AG09309 (cell line): ENCODE measurements at places on chromosomes 3 and 15.

DNA sequence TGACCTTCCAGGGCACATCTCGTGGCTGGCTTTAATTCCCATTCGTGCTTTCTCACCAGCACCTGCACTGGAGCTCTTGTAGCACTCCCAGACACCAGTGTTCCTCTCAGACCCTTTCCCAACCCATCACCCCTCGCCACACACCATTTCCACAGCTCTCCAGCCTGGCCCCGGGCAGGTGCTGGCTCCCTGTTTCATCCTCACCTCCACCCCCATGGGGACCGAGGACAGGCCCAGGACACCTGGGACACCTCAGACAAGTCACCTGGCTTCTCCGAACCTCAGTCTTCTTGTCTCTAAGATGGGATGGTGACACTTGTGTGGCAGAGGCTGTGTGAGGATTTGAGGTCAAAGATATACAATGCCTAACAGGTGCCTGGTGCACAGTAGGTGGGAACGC is 27.4 kb upstream of the GP9 start:
- DNase-seq, result no peak

DNA sequence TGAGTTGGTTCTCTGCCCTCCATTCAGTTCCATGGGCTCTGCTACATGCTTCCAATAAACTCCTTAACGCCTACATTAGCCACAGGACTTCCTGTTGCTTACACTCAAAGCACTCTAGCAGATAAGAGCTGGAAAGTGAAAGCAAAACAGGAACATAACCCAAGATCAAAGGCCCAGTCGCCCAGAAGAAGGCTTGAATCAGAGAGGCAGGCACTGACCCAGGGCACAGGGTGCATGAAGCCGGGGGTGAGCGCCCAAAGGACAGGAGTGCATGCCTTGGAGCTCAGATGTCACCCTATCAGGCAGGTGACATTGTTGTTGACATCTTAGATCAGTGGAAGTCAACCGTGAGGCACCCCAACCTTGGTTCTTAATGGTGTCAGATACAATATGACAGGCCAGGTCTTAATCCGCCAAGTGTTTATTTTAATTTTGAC is 235.1 kb downstream of the UACA start:
- no peak for DNase-seq

- DNase-seq, result peak; percentile 40
Measured at GRCh38 chr3:142828703-142829305, 60.1 kb downstream of the PCOLCE2 start.

- no peak for DNase-seq
Measured at GRCh38 chr3:100782906-100783305, 73.6 kb downstream of the TFG start.

- no peak for DNase-seq
Measured at GRCh38 chr3:46666453-46666845, 27.0 kb downstream of the ALS2CL start.

GRCh38 chr3:59257506-59257905 is 207.7 kb upstream of the CFAP20DC start:
- no peak for DNase-seq

- no peak for DNase-seq
Measured at GRCh38 chr3:166472015-166472414, 634.8 kb upstream of the BCHE start.

DNA sequence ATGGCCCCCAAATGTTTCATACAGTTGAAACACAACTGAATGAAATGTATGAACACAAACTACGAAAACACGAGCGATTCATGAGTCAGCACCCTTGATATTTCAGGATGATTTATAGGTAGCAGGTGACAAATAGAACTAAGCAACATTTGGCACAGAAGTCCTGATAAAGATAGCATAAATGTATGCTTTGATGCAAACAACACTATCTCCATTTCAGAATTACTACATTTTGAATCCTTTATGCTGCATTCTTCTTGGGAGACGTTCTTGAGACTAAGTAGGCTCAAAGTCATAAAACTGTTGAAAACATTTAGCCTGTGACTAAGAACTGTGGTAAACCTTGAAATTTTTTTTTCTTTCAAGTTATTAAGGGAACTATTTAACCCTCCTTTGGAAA is 200.3 kb upstream of the ICE2 start:
- peak; percentile 20 for DNase-seq

- DNase-seq, result no peak
Measured at GRCh38 chr15:63163217-63163616, 5.9 kb upstream of the RPS27L start.

GRCh38 chr3:16086690-16087089 is 87.8 kb upstream of the GALNT15 start:
- no peak for DNase-seq

- no peak for DNase-seq
Measured at GRCh38 chr3:12194669-12195161, 36.0 kb upstream of the TIMP4 start.

GRCh38 chr15:50558012-50558411 is 11.5 kb upstream of the USP50 start:
- DNase-seq, result no peak

DNA sequence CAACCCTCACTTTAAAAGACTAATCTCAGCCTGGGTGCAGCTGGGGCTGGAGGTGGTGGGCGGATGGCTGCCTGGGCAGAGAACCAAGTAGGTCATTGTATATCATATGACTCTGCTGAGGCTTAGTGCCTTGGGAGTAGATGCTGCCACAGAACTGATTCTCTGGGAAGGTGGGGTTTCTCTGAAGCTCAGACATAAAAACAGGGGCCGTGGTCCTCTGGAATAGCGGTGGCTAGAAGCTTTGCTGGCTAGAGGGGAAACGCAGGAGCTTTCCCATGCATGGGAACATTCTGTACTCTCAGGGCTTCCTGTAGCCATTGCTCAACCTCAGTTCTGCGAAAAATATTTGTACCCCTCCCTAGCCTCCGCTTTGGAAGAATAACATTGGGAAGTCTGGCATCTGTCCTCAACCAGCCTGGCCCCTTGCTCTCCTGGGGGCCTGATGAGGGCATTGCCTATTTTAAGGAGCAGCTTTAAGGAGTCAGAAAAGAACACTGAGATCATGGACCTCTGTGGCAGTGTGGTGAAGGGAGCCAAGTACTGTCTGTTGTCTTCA is 14.7 kb downstream of the TIMP4 start:
- no peak for DNase-seq

- no peak for DNase-seq
Measured at GRCh38 chr3:158465074-158465473, 105.9 kb upstream of the MLF1 start.

- DNase-seq, result no peak
Measured at GRCh38 chr3:123840961-123841360, 43.2 kb downstream of the MYLK start.

DNA sequence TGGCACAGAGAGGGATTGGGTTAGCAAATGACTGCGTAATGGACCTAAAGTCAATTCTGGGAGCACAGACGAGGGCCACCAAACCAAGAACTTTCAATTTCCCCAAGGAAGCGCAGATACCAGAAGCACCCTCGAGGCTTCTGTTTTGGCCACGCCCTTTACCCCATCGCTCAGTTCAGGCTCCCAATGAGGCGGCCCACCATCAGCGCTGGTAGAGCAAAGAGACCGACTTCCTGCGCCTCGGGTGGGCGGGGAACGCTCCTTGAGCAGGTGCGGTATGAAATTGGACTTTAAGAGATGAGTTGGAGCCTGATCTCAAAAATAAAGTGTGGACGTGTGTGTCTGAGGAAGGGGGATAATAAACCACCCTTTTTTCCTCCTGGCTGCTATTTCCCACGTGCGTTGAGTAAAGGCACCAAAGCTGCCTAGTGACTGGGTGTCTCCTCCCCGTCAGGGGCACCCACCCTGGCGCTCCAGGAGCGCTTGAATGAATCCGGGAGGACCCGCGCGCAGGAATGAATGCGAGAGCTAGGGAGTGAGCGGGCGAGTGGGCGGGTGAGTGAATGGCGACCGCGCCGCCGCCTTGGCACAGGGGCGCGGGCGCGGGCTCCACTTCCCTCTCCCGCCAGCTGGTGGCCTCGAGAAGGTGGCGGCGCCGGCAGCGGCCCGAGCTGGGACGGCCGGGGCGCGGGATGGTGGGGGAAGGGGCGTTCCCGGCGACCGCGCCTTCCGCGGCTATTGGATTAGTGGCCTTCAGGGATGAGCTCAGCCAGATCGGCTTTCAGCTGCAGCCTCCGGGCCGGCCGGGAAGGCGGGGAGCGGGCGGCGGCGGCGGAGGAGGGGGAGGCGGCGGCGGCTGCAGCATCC is at the start of gene SPSB4:
TSS of gene SPSB4 (plus strand) at position 772 of the 867 bp plus-strand sequence. CDS start 14,758 bp downstream, outside the sequence.
- DNase-seq, result no peak

- DNase-seq, result peak; percentile 75
Measured at GRCh38 chr15:101251830-101252820, at the start of gene CHSY1. TSS of gene CHSY1 (minus strand) at chr15:101252048. CDS start at chr15:101251456, 592 bp downstream.

- DNase-seq, result no peak
Measured at GRCh38 chr15:70048198-70048565, 49.5 kb downstream of the TLE3 start.

DNA sequence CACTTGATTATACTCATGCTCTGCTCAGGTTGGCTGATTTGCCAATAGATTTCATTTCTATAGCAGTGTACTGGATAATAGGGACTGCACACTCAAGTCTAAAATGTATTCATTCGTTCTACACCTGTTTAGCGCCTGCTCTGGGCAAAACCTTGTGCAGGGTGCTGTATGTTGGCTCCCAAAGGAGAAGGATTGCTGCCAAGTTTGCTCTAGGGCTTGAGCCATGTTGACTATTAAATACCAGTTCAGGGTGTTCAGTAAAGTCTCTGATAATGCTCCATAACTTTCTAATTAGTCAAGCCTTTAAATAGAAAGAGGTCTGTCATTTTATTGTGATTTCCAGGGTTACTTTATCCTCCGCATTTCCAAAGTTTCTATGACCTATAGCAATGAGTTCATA is 470.2 kb downstream of the MAGI1 start:
- no peak for DNase-seq

DNA sequence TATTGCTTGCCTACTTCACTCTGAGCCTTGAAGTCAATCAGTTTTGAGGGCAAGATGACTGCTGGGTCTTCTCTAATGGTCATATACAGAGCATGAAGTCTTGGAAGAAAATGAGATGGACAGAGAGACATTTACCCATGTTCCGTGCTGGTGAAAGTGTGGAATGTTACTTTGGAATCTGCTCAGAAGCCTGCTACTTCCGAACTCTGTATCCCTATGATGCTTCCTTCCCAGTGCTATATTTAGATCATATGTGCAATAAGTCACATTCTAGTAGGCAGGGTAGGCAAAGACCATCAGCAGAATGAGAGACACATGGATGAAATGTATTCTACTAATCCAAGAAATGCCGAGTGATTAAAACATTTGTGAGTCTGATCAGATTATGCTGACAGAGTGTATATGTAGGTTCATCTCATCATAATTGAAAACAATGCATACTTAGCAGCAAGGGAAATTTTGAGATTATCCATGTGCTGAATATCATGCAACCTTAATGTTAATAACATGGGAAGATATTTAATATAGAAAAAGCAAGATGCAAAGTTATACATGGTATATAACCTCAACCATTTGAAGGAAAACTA is 60.5 kb downstream of the RAB7A start:
- no peak for DNase-seq

GRCh38 chr3:69009559-69010410 is 3.7 kb downstream of the EOGT start:
- peak; percentile 93 for DNase-seq

DNA sequence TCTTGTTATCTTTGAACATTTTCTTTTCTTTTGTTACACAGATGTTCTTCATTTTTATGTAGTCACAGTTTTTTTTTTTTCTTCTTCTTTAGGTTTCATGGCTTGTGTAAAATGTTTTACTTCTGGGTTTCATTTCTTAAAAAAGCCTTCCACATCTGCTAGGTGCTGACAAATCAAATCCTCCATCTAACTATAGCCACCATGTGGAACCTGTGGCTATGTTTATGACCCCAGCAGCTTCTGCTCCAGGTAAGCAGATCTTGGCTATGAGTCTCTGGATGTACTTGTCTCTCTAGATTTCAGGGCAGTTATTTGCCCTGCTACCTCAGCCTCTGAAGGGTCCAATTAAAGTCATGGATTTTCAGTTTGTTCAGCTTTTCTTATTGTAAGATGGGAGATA is 44.5 kb downstream of the OXSM start:
- DNase-seq, result no peak

DNA sequence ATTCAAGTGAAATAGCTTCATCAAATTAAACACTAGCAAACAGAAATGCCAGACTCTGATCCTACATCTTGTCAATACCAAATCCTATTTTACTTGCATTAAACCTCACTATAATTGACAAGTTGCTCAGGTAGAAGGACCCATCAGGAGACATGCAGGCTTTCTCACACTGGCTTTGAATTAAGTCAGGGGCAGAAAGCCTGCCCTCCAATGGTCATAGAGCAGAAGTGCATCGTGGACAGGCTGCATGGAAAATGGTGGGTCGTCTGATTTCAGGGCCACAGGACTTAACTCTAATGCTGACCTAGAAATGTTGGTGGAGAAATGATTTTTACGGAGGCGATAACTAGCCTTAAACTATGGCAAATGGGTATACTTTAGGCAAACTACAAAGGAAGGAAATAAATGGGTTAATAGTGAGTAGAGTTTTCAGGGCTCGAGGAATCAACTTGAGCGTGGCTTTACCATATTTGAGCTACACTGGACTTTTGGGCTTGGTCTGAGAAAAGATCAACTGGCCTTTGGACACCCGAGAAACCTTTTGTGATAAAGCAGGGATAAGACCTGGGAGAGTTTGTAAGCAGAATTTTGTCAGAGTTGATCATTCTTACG is 283.9 kb downstream of the GRM7 start:
- no peak for DNase-seq

DNA sequence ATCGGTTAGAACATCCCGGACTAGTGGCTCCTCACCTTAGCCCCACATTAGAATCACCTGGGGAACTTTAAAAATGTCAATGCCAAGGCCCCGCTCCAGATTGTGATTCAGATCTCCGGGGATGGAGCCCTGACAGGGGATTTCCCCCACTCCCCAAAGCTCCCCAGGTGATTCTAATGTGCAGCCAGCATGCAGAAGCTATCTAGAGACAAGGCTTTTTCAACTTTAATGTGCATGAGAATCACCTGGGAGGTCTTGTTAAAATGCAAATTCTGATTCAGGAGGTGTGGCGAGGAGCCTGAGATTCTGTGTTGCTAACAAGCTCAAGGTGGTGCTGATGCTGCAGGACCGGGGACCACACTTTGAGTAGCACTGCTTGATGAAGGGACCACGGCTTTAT is 156.7 kb downstream of the RAB11A start:
- no peak for DNase-seq

DNA sequence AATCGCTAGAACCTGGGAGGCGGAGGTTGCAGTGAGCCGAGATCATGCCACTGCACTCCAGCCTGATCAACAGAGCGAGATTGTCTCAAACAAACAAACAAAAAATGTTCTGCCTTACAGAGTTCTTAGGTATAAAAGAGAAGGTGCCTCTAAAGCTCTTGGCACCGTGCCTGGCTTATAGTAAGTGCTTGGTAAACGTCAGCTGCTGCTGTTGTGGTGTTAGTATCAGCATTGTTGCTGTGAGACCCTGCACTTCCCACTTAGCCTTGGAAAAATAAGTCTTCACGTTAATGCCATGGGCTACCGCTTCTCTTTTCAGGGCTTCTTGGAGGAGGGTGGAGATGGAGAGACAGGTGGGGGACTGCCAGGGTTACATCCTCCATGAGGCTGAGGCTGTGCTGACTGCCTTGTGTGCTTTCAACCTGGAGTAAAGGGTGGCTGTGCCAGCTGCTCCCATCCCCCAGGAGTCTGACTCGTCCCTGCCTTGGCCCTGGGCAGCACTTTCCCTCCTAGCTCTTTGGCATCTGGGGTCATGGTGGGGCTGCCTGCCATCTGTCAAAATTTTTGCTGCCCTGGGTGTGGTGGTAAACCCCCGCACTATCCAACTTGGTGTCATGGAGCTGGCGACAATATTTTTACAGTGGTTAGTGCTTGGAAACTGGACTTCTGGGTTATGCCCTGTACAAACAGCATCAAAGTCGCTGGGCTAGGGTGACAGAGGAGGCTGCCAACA is 17.8 kb downstream of the FLNB start:
- no peak for DNase-seq

GRCh38 chr3:42906070-42906847 is at the start of gene ZNF662:
TSS of gene ZNF662 (plus strand) at chr3:42906142. CDS start at chr3:42908115, 1,973 bp downstream.
- DNase-seq, result no peak
